ENCODE measurements at places on chromosomes 3 and 15.
A peak's percentile ranks its signal among the peaks of the same experiment; 100 is the strongest.

DNA sequence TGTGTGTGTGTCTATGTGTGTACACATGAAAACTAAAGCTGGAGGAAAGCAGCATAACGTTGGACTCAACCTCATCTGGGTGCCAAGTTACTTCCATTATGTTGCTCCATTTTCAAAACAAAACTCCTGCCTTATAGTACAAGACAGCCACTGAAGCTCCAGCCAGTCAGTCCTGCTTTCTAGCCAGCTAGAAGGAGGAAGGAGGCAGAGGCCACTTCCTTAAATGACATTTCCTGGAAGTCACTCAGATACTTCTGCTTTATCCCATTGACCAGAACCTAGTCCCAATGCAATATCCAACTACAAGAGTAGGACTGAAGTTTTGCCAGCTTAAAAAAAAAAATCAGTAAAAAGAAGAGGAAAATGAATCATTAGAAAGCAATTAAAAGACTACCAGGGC, 31.7 kb downstream of the CADPS start:
- no peak for DNase-seq

DNA sequence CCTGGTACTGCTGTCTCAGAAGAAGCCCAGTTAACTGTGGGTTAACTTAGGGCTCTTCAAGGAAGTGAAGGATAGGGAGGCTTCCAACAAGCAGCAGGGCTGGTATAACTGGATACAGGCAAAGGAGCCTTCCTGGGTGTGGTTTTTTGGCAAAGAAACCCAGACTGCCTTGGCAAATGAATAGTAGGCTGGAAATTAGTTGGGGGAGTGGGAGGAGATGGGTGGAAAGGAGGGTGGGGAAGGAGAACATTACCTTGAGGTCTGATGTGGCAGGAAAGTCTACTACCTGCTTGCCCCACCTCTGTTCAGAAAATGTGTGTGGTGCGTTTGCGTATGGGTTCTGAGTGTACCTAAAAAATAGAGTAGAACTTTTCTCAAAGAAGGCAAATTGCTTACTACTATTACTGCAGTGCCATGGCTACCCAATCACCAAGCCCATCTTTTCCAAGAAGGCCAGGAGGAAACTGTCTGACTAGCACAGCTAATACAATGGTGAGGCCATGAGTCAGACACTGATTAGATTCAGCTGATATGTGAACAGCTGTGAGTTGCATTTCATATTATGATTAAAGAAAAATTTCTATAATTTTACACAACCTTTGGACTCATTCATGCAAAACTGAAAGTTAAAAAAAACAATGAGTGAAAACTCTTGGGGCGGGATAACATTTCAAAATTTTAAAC, 55.2 kb downstream of the SPTSSB start:
- peak; percentile 2 for DNase-seq

DNA sequence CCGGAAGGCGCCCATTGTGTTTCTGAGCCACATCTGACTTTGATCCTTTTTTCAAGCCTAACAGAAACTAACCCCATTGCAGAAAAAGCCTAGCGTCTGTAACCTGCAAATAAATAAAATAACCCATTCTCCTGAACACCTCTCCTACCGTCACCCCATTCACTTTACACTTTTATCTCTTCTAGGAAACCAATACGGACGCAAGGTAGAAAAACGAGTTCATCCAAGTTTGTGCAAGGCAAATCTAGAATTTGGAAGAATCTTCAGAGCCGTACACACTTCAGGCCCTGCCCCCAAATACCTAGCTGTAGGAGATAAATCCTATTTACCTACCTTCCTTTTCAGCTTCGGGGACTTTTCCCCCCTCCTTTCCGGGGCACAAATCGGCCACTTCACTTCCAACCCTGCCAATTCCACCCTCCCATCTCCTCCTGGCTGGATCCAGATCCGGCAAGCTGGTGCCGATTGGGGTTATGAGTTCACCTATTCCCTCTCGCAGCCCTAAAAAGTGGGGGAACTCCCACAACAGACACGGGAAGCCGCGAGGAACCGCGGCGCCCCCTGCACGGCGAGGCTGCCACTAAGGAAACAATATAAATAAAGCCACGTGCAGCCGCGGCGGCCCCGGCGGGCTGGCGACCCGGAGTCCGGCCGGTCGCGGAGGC, 987 bp downstream of the PRTG start:
- DNase-seq: no peak

GRCh38 chr3:64708456-64708855, 20.7 kb upstream of the ADAMTS9 start:
- DNase-seq: no peak

DNA sequence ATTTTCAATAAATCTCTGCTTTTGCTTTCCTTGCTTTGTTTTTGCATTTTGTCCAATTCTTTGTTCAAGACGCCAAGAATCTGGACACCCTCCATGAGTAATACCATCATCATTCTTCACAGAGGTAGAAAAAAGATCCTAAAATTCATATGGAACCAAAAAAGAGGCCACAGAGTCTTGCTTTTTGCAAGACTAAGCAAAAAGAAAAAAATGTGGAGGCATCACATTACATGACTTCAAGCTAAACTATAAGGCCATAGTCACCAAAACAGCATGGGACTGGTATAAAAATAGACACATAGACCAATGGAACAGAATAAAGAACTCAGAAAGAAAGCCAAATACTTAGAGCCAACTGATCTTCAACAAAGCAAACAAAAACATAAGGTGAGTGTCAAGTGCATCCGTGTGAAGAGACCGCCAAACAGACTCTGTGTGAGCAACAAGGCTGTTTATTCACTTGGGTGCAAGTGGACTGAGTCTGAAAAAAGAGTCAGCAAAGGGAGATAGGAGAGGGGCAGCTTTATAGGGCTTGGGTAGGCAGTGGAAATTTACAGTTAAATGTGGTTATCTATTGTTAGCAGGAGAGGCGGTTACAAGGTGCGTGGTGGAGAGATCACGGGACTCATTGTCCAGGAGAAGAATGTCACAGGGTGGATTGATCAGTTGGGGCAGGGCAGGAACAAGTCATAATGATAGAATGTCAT, 10.9 kb downstream of the STRIT1 start:
- DNase-seq: no peak

GRCh38 chr3:28947751-28948150, 333.1 kb upstream of the RBMS3 start:
- no peak for DNase-seq

GRCh38 chr15:96992817-96993216, 662.3 kb downstream of the NR2F2 start:
- DNase-seq: no peak

- DNase-seq: peak; percentile 64
These were observed 500 bp upstream of the ZSCAN2 start for GRCh38 chr15:84600331-84600686.

GRCh38 chr15:80183886-80184285, 31.1 kb downstream of the FAH start:
- DNase-seq: no peak

- DNase-seq: no peak
These were observed 6.8 kb upstream of the TMF1 start for GRCh38 chr3:69058947-69059224.

DNA sequence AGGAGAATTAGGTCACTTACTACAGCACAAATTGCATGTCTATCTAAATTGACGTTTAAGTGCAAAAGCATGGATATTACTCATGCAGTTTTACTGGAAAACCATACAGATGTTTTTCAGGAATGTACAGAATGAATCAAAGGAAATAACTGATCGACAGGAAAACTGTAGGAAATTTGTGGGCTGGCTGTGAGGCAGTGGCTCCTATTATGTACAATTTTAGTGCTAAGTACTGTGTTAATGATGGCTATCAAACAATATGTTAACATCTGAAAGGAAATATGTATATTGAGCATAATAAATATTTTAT, 6.9 kb downstream of the NUDT16 start:
- DNase-seq: no peak

DNA sequence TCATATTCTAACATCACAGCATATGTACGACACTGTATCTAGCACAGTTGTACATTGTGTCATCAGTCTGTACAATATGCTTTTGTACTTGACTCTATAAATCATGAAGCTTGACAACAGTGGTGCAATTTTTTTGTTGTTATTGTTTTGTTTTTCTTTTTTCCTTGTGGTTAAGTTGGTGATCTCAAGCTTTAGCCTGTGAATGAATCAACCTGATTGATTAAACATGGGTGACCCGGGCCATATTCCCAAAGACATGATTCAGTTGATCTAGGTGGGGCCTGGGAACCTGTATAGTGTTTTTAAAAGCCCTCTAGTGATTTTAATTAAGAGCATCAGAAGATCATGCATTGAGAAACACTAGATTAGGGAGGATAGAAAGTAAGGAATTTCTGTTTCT, 101.8 kb upstream of the AADACL2 start:
- DNase-seq: no peak

DNA sequence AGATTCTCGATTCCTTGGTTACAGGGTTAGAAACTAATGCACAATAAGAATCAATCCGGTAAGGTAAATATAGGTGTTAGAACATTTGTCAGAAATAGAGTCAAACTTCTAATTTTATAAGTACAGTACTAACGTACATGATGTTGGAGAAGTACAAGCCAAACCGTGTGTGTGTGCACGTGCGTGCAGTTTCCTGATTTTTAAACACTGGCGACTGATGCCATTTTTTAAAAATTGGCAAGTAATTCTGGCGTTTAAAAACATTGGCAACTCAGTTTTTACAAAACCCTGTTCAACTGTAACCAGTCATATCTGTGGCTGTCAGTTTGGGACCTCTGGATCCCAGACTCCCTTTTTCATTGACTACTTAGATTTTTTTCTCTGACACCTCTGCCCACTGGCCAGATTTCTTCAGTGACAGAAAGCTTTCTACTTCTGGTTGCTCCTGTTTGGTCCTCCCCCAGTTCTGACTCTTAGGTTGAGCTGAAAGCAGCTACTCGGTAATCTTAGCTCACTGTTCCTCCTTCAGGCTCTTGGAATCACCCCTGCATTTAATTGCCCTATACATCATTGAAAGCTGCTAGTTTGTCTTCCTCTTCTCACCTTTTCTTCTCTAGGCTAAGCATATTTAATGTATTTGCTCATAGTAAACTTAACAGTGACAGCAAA, 843 bp downstream of the ATG7 start:
- no peak for DNase-seq

GRCh38 chr3:127544803-127545201, 45.7 kb downstream of the TPRA1 start:
- DNase-seq: no peak

- DNase-seq: no peak
These were observed 42.3 kb downstream of the WDR72 start for GRCh38 chr15:53716909-53717876.

- no peak for DNase-seq
These were observed 51.9 kb upstream of the PFN2 start for GRCh38 chr3:150022381-150023238.

DNA sequence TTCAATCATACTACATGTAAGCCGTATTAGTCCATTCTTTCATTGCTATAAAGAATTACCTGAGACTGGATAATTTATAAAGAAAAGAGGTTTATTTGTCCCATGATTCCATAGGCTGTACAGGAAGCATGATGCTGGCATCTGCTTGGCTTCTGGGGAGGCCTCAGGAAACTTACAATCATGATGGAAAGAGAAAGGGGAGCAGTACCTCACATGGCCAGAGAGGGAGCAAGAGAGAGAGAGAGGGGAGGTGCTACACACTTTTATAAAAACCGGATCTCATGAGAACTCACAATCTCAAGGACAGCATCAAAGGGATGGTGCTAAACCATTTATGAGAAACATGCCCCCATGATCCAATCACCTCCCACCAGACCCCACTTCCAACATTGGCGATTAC, 14.3 kb upstream of the CLASP2 start:
- no peak for DNase-seq

GRCh38 chr3:135834465-135834864, 131.1 kb upstream of the PPP2R3A start:
- DNase-seq: no peak

DNA sequence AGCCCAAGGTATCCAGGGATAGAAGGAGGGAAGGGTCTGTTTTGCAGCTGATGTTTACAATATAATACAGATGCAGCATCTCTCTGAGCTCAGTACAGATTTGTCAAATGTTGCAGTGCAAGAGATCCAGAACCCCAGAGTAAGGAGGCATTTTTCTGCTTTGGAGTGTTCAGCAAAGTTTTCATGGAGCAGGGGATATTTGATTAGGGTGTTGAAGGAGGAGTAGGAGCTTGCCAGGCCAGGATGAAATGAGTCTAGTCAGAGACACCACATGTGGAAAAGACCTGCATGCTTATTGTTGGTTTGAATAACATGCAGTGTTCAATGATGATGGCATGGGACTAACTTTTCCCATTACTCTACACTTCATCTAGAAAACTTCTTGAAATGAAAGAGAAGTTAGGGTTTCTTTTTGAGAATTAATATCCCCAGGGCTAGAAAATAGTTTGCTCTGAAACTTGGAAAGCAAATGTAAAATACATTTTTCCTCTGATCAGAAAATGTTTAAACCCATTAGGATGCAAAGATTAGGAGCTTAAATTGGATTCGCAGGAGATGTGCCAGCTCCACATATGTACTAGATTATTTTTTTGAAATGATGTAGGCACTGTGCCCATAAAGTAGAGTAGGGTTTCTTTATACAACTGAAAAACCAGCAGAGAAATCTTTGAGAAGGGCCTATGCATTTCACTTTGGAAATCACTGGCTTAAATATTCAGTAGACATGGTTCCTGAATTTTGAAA, 243.8 kb downstream of the CACNA2D3 start:
- no peak for DNase-seq

- DNase-seq: no peak
These were observed 217.7 kb downstream of the ATP8B4 start for GRCh38 chr15:49901321-49901720.

GRCh38 chr3:42497009-42497731, 5.3 kb upstream of the VIPR1 start:
- no peak for DNase-seq

DNA sequence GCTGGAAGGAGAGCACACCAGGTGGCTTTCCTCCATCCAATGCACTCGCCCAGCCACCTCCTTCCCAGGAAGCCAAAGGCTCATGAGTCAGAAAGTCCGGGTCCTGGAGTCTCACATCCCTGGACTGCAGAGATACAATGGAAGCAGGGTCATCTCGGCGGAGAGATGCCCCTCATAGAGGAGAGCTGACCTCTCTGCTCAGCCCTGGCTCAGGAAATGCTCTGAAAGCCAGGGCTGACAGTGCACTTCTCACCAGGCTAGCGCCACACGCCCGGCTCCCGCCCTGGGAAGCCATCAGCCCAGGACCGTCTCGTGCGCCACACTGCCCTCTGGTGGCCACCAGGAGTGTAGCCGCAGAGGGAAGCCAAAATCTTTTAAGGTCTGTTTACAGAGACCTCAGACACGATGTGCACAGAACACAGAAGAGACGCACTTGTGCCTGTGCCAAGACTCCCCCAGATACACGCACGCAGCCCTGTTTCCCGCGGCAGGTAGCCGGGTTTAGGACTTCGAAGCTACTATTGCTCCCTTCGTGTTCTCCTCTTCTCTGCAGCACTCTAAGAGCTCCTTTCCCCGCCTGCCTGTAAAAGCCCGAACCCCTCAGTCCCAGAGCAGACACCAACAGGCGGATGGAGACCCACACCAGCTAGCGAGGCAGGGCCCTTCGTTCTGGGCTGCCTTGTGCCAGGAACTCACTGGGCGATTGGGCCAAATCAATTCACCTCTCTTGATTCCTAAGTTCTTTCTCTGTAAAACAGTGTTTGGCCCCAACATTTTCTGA, 9.7 kb downstream of the NTRK3 start:
- peak; percentile 82 for DNase-seq
